ENCODE measurements at places on chromosomes 5 and 9. TPM values are rescaled to one million over a fixed set of nuclear protein-coding genes. Genes with fewer than 3 reads are reported as not detected.

The RAI14 gene
- total RNA-seq: 14.2 TPM

The CER1 gene
- not detected for total RNA-seq

The PCDHB13 gene
- 4.1 TPM for total RNA-seq

The FGFR4 gene
- 22.9 TPM for total RNA-seq

The SMARCA2 gene
- 110 TPM for total RNA-seq

The AK1 gene
- total RNA-seq: 67.7 TPM
